ENCODE measurements at places on chromosomes 13 and 19. TPM values are rescaled to one million over a fixed set of nuclear protein-coding genes. Genes with fewer than 3 reads are reported as not detected.

The LILRB1 gene
- not detected for total RNA-seq

The MBD3L2 gene
- total RNA-seq = not detected

The EID2B gene
- 1.8 TPM for total RNA-seq

The PSG7 gene
- total RNA-seq = not detected

The OR7A5 gene
- not detected for total RNA-seq

The PLIN5 gene
- not detected for total RNA-seq

The CCDC169 gene
- 3.2 TPM for total RNA-seq

The POLR2I gene
- total RNA-seq = 88.5 TPM

The THSD8 gene
- total RNA-seq = not detected

The NLRP9 gene
- total RNA-seq = not detected

The ZNF135 gene
- total RNA-seq = 3.5 TPM

The SPACA4 gene
- total RNA-seq = not detected

The VAV1 gene
- 1.4 TPM for total RNA-seq

The PDCD5 gene
- total RNA-seq = 315 TPM
